T follicular helper cell (primary cell): ENCODE measurements at places on chromosomes 13 and 19.

DNA sequence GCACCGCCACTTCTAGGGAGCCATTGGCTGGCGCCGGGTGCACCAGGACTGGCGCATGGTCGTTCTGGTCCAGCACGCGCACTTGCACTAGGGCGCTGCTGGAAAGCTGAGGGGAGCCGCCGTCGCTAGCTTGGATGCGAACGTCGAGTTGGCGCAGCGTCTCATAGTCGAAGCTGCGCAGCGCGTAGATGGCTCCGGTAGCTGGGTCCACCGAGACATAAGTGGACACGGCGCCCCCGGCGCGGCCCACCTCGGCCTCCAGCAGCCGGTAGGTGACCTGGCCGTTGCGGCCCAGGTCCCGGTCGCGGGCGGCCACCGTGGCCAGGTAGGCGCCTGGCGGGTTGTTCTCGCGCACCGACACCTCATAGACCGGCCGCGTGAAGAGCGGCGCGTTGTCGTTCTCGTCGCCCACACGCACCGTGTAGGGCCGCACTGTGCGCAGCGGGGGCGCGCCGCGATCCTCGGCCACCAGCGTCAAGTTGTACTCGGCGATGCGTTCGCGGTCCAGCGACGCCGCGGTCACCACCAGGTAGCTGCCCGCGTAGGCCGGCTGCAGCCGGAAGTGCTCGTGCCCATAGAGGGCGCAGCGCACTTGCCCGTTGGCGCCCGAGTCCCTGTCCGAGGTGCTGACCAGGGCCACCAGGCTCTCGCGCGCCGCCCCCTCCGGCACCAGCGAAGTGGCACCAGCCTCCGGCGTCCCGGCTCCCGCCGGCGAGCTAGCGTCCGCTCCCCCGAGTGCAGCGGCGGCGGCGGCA is 1.7 kb downstream of the PCDH8 start:
- no peak for DNase-seq

DNA sequence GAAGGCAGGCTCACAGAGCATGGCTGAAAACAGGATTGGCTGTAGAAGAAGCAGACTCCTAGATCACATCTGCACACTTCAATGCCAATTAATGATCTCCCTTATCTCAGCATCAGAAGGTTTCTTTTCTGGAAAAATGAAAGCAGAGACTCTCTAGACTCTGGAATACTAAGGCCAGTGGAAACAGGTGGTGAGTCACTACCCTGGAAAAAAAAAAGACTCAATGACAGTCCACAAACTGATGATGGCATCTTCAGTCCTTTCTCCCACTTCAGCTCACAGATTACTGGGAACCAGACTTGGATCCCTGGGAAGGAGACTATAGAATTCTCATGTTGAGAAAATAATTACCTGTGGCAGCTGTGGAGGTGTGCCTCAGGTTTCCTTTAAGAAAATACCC is 47.5 kb upstream of the MBNL2 start:
- no peak for DNase-seq

- DNase-seq = no peak
Observed at GRCh38 chr19:50702871-50703829, 16.5 kb downstream of the SHANK1 start.

- DNase-seq = no peak
Observed at GRCh38 chr19:49861541-49862378, 5.6 kb downstream of the PNKP start.

- DNase-seq = no peak
Observed at GRCh38 chr19:36986601-36987000, 70.5 kb downstream of the ZNF568 start.

DNA sequence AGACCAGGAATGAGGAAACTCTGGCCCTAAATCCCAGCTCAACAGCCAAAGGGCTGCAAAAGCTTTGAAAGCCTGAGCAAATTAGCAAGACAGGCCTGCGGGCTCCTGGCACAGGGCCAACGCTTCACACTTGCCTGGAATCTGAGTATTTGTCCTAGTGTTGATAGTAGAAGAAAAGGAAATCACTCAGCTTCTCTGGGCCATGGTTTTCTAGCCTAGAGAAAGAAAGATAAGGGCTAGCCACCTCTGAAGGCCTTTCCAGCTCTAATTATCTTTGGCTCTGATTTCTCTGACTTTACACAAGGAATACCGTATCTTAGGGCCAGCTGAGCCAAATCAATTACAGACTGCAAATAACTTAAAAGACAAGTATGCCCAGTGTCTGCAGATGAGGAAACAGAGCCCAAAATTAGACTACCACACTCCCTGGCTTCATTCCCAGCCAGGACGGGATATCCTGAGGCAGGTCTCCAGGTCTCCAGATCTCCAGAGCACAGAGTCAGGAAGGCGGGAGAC is 69.6 kb downstream of the STK24 start:
- DNase-seq = no peak

GRCh38 chr13:97249796-97250495 is 27.8 kb downstream of the MBNL2 start:
- DNase-seq = no peak

GRCh38 chr13:112986946-112987681 is 18.1 kb downstream of the MCF2L start:
- no peak for DNase-seq

DNA sequence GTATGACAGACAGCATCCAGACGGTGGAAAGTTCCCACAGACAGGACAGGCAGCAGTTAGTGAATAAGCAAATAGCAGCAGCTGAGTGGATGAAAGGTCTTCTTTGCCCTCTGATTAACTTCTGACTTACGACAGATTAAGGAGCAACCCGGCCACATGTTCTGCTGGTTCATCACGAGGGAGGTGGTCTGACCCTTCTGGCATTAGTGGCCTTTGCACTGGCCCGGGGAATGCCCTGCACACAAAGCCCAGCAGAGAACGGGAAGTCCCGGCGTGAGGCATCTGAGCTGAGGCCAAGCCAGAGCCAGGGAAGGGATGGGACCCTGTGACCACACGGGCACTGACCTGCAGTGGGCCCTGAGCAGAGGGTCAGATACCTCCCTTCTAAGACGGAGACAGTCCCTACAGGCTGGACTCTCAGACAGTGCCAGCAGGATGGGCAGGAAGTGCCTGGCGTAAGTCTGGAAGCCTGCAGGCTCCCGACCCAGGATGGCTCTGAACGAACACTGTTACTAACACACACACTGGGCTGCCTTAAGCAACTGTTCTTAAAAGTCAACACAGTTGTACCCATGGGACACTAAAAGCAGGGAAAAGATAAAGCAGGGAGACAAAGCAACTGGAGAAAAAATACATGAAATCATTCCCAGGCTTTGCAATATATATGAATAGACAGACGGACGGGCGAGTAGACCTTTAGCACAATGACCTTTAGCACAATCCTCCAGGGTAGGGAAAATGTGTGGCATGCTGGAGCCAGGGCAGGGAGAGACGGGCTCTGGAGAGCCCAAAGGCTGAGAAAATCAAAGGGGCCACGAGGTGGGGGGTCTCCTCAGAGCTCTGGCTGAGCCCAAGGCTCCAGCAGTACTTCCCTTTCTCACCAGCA is 6.3 kb downstream of the C19orf12 start:
- no peak for DNase-seq

- no peak for DNase-seq
Observed at GRCh38 chr13:20580257-20580656, 13.3 kb downstream of the IFT88 start.

DNA sequence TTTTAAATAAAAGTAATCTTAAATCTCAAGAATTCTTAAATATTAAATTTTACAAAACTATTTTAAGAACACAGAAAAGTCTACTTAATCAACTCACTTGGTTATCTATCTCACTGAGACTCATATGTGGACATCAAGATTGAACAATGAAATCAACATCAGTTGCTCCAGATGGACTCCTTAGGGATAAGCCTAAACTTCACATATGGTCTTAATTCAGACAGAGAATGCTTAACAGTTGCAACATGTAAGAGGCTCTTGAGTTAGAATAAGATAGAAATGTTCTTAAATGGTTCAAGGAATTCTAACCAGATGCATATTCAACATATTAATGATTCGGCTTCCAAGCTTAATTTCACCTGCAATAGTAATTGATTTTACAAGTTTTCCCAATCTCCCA is 1730.9 kb downstream of the PCDH9 start:
- DNase-seq = no peak

DNA sequence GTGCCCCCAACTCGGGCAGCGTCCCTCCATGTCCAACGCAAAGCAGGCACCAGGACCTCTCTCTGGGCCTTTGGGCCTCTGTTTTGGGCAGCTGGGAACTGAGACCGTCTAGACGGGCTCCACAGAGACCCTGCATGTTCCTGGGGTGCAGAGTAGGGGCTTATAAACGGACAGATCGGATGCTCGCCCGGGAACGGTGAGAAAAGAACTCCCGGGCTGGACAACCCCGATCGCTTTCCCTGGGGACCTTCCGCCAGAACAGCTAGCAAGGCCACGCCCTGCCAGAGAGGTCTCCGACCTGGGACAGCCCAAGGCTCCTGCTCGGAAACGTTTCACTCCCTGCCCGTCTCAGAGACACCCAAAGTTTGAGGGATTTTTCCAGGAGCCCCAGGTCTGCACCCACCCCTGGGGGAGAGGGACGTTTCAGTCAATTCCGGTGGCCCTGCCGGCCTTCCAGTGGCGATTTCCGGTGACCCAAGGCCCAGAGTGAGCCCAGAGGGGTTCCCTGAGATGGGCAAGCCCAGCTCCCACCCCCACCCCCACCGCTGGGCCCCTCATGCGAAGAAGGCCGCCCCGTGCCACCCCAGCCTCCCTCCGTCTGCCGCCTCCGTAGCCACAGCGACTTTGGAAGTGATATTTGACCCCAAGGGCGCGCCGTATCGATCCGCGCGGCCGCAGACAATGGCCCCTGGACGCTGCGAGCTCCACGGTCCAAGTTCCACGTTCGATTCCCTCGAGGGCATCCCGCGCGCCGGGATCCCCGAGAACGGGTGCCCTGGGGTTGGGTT is 1.7 kb downstream of the NR2F6 start:
- no peak for DNase-seq
